Stimulated activated naive CD4-positive, alpha-beta T cell treated with Interleukin-2 at 50 U/mL for 16 hours (primary cell): ENCODE measurements at places on chromosomes 16 and 17.

DNA sequence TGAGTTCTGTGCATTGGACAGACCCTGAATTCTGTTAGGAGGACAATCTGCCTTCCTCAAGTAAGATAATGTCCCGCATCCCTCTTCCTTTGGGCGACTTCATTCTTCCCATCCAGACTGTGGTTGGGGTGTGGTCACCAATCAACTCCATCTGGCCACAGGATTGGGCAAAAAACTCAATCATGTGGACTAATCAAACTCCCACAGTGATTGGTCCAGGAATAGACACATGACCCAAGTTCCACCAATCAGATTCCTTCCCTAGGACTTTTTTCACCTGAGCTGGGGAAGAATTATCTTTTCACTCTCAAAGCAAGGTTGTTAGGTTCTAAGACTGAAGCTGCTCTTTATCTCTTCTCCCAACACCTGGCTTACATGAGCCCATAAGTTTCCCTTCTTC, 13.2 kb upstream of the NKD1 start:
- no peak for DNase-seq

- peak; percentile 75 for DNase-seq
Measured at GRCh38 chr16:89115216-89115861, 21.7 kb downstream of the ACSF3 start.

GRCh38 chr17:70956726-70957125, 787.4 kb downstream of the KCNJ2 start:
- no peak for DNase-seq

GRCh38 chr16:83363521-83363920, 444.3 kb upstream of the HSBP1 start:
- no peak for DNase-seq

DNA sequence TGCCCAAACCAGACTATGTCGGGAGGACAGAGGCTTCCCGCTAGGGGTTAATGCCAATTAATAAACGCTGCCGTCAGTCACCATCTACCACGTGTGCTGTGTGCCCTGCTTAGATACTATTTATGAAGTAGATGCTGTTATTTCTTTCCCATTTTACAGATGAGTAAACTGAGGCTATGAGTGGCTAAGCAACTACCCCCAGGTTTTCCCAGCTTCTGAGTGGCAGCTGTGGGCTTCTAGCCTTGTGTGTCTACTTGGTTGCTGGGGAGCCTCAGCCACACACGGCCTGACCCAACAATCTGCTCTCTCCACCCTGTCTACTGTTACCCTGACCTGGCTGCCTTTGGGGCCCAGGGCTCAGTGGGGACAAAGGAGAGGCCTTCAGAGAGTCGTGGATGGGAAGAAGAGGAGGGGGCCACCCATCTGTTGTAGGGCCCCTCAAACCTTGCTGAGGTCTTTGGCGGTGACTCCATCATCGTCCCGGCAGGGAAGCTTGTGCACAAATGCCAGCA, 7.1 kb downstream of the GIT1 start:
- no peak for DNase-seq

DNA sequence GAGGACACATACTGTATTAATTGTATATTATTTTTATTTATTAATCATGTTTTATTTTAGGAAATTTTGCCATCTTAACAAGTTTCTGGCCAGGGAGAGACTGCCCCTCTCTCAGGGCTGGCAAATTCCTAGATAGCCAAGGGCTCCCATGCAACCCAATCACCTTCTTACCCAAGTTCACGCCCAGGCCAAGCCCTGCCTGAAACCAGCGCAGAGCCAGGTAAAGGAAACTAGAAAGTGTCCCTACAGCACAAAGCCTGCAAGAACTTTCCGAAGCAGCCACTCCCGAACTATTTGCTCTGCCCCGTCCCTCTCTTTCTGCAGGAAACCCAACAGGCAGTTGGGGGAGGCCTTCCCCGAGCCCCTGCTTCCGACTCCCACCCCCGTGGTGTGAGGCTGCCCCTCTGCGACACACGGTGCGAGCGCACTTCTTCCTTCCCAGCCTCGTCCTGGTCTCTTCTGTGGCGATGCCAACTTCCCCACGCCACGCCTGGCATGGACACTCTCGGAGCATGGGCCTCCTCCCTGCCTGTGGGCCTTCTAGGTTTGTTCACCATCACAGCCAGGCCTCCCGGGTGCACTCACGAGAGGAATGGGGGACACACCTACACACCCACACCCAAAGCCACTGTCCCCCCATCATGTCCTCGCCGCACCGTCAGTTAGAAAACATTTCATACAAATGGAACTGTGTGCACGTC, 100.4 kb downstream of the ZNF778 start:
- no peak for DNase-seq

GRCh38 chr17:7056386-7056785, 12.5 kb upstream of the SLC16A11 start:
- DNase-seq: no peak

DNA sequence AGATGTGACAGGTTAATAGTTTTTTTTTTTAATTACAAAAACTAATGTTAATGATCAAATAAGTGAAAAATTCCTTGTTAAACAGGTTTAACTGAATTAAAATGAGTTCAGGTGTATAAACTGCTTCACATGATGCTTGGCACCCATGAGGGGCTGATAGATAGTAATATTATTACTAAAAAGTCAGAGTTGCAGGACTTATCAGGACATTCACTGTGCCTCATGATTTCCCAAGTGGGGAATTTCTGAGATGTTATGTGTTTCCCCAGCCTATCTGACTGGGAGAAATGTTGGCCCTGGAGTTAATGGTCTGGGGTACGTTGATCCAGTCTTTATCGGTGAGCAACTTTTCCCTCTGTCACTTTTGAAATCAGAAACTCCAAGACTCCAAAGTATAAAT, 102.1 kb downstream of the PLCG2 start:
- DNase-seq: no peak

GRCh38 chr17:77019893-77020379, 120.8 kb upstream of the SEC14L1 start:
- DNase-seq: no peak

DNA sequence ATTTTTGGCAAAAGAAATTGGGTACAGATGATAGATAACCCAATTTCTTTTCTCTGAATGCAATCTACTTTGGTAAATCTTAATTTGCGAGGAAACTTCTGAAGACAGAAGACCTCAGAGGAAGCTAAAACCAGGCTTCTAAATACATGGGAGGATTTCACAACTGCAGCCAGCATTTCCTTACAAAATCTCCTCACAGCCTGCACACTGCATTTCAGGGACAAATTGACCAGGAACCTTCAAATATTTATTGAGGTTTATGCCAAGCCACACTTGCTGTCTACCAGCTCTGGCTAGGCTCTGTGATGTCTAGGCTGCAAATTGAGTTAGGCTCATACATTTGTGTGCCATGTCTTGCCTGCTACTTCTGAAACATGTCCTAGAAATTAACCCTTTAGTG, 167.3 kb upstream of the CDH5 start:
- DNase-seq: no peak

DNA sequence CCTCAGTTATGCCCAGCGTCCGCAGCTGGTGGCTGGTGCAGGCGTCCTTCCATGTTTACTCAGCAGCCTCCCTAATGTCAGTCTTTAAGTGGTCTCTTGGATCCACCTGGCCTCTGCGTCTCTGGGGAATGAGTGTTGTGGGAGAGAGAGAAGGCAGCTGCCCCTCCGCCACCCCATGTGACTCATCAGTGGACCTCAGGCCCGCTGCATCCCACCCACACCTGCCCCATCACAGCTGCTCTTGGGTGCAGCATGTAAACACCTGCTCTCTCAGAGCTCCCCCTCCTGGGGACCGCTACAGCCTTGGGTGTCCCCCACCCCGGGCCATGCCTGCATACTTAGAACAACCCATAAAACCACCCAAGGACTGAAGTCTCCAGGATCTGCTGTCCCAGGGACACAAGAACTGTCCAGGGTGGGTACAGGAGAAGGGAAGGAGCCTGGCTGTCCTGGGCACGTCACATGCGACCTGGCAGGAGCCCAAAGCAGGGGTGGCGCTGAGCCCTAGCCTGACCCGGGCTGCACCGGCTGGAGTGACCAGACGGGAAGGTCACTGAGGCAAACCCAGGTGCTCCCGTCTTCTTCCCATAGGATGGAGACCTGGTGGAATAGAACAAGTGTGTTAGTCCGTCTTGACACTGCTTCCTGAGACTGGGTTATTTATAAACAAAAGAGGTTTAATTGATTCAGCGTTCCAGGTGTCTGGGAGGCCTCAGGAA, 4.2 kb downstream of the C16orf90 start:
- no peak for DNase-seq

DNA sequence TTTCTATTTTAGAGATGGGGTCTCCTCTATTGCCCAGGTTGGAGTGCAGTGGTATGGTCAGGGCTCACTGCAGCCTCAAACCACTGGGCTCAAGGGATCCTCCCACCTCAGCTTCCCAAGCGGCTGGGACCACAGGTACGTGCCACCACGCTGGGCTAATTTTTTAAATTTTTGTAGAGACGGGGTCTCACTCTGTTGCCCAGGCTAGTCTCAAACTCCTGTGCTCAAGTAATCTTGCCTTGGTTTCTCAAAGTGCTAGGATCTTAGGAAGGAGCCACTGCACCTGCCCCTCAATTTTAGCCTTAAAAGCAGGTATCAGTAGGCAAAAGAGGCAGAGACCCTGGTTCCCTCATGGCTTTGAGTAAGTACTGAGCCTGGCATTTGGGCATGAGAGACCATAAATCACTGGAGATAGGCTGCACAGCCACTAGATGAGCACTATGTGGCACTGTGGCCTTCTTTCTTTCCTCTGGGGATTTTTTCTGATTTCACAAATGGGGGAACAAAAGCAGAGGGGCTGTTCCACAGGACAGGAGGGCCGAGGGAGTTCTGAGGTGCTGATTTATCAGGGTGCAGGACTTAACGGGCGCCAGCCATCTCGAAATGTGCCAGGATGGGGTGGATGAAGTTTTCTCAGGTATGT, 82.2 kb downstream of the PLXDC1 start:
- DNase-seq: no peak

- no peak for DNase-seq
Measured at GRCh38 chr16:55015181-55015913, 84.7 kb downstream of the IRX5 start.

GRCh38 chr16:88999457-89000206, 22.6 kb upstream of the CBFA2T3 start:
- peak; percentile 29 for DNase-seq

GRCh38 chr17:67353161-67353560, 13.2 kb downstream of the PSMD12 start:
- DNase-seq: no peak

DNA sequence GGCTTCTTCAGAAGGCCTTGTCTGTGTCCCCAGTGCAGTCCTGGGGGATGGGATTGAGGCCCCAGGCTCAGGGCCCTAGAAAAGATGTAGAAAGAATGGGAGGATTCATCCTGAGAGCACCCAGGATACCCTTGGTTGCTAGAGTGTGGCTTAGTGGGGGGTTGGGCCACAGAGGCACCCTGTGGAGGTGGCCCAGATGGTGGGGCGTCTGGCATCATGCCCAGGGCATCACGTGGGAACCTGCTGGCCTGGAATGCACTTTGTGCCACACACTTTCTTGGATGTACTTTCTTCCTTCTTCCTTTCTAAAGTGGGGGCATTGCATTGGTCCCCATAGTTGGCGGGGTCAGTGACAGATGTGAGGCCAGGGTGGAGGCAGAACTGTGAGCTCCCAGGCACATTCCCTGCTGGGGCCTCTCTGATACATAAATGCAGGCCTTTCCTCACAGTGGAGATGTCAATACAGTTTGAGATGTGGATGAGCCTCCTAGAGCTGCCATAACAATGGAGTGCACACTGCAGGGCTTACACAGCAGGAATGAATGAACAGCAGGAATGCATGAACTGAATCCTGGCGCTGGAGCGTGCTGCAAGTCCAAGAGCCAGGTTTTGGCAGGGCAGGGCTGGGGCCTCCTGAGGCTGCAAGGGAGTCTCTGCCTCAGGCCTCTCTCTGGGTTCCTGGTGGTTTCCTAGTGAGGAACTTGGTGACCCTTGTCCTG, 43.3 kb downstream of the MGAT5B start:
- no peak for DNase-seq

- no peak for DNase-seq
Measured at GRCh38 chr17:27306276-27306835, 12.4 kb downstream of the WSB1 start.

GRCh38 chr17:35912339-35912912, 18.1 kb downstream of the RDM1 start:
- DNase-seq: no peak

DNA sequence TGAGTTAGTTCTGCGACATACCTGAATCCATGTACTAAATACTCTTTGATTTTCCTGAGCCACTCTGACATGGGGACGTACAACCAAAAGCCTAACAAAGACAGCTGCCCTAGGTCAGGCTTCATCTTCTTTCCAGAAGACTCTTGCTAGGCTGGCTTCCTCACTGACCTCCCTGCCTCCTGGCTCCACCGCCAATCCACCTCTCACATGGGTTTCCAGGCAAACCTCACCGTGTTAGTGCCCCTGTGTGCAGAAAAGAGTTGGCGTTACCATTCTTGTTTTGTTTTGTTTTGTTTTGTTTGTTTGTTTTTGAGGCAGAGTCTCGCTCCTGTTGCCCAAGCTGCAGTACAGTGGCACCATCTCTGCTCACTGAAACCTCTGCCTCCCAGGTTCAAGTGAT, 135.3 kb downstream of the WSCD1 start:
- no peak for DNase-seq

DNA sequence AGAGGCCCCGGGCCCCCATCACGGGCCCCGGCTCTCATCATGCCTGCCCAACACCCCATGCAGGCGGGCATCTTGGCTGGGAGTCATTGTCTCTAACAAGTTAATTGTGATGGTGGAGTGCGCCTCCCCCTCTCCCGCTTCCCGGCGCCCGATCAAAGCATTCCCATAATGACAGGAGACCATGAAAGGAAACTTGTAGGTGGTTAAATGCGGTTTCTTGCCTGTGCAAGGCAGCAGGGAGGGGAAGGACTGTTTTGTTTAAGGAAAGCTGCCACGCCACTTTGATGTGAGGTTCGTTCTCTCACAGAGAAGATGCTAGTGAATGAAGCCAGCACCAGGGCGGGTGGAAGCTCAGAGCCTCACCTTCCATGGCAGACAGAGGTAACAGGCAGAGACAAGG, 45.4 kb downstream of the C16orf78 start:
- no peak for DNase-seq

DNA sequence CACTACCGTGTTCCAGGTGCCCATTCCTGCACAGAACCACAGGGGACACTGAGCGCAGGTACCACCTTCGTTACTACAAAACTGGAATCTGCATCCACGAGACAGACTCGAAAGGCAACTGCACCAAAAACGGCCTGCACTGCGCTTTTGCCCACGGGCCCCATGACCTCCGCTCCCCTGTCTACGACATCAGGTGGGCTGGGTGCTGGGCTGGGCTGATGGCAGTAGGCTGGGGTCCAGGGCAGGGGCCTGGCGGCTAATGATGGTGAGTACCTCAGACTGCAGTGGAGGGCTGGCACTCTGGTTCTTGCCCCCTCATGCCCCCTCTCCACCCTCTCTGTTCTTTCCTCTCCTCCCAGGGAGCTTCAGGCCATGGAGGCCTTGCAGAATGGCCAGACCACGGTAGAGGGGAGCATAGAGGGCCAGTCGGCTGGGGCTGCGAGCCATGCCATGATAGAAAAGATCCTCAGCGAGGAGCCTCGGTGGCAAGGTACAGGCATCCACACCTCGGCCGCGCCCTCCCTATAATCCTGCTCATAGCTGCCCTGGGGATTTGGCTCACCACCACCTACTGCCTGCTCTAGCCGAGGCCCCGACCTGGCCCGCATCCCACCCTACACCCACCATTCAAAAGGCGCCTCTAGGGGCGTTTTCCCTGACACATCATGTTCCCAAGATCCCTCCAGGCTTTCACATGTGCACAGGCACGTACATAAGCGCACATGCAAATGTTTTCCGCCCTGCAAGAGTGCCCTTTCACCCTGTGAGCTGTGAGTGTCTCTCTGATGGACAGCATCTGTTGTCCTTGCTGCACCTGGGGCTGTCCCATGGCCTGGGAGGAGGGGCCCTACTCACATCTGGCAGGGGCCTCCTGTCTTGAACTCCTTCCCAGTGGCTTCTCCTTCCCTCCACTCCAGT, 27.7 kb downstream of the UNK start:
- DNase-seq: no peak
